ENCODE measurements at places on chromosomes 4 and X. TPM values are rescaled to one million over a fixed set of nuclear protein-coding genes. Genes with fewer than 3 reads are reported as not detected.

FREM3 gene
- total RNA-seq, result not detected

CHRNA9 gene
- not detected for total RNA-seq

GATA1 gene
- not detected for total RNA-seq

FAM114A1 gene
- total RNA-seq, result 71.3 TPM

USP17L25 gene
- total RNA-seq, result not detected

GPRASP3 gene
- total RNA-seq, result 0.62 TPM

AVPR2 gene
- total RNA-seq, result not detected

UGT2A2 gene
- not detected for total RNA-seq

ASB5 gene
- not detected for total RNA-seq

PRRG3 gene
- total RNA-seq, result not detected

CDS1 gene
- 20.6 TPM for total RNA-seq

S100P gene
- not detected for total RNA-seq

FAM120C gene
- 4.1 TPM for total RNA-seq

SASH3 gene
- total RNA-seq, result not detected

SCRG1 gene
- not detected for total RNA-seq

PF4V1 gene
- not detected for total RNA-seq

WDR45 gene
- total RNA-seq, result 33.5 TPM
